ENCODE measurements at places on chromosomes 3 and 15. TPM values are rescaled to one million over a fixed set of nuclear protein-coding genes. Genes with fewer than 3 reads are reported as not detected.

Gene SMCO1
- not detected for total RNA-seq

Gene ZPLD1
- 0.78 TPM for total RNA-seq

Gene C3orf20
- total RNA-seq, result 0.29 TPM

Gene LRRC31
- total RNA-seq, result not detected

Gene LXN
- 42.3 TPM for total RNA-seq

Gene LRRIQ4
- not detected for total RNA-seq

Gene CIB2
- 4.8 TPM for total RNA-seq

Gene CD80
- 1.1 TPM for total RNA-seq

GRCh38 chr15:91516866-91517265, 336.6 kb upstream of the SLCO3A1 start:
- no peaks in the 10 kb centered on the region for H3K27me3 ChIP-seq
- H3K27ac ChIP-seq, result no peak overlapping the region
- no peak overlapping the region for H3K4me3 ChIP-seq
- no peaks in the 10 kb centered on the region for H3K4me1 ChIP-seq

GRCh38 chr3:127492426-127492825, 98.1 kb downstream of the TPRA1 start:
- H3K4me1 ChIP-seq, result no peaks in the 10 kb centered on the region
- no peaks in the 10 kb centered on the region for H3K36me3 ChIP-seq
- no peak for DNase-seq
- no peak overlapping the region for H3K4me3 ChIP-seq
- H3K27me3 ChIP-seq, result no peaks in the 10 kb centered on the region

- DNase-seq, result no peak
- no peaks in the 10 kb centered on the region for H3K4me1 ChIP-seq
- H3K4me3 ChIP-seq, result no peak overlapping the region
- no peak overlapping the region for H3K27ac ChIP-seq
- no peaks in the 10 kb centered on the region for H3K36me3 ChIP-seq
Measured at GRCh38 chr3:30811151-30811795, 83.2 kb downstream of the GADL1 start.

- H3K36me3 ChIP-seq, result no peaks in the 10 kb centered on the region
- peak overlapping the region; percentile 97 for H3K27ac ChIP-seq
- peaks cover 19% of the 10 kb centered on the region for H3K4me1 ChIP-seq
- peak overlapping the region; percentile 38 for H3K4me3 ChIP-seq
- H3K27me3 ChIP-seq, result no peaks in the 10 kb centered on the region
- DNase-seq, result no peak
Measured at GRCh38 chr3:67654844-67655177, 399 bp upstream of the SUCLG2 start.

DNA sequence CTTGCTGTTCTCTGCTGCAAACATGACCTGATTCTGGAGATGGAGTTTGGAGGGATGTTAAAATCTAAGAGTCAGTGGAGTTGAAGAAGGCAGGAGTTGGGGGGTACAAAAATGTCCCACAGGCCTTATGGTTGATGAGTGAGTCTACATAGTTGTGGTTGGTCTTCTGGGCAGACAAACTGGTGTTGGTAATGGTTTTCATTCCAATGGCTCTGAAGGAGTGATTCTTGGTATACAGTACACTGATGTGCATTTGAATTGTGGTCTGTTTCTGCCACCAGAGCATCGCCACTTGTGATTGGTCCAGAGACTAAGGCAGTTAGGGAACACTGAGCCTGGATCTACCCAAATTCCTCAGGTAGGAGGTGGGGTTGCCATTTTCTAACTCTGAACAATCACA, 514.1 kb upstream of the CFAP20DC start:
- no peaks in the 10 kb centered on the region for H3K36me3 ChIP-seq
- no peaks in the 10 kb centered on the region for H3K4me1 ChIP-seq
- H3K27me3 ChIP-seq, result no peaks in the 10 kb centered on the region
- no peak overlapping the region for H3K4me3 ChIP-seq
- no peak for DNase-seq

DNA sequence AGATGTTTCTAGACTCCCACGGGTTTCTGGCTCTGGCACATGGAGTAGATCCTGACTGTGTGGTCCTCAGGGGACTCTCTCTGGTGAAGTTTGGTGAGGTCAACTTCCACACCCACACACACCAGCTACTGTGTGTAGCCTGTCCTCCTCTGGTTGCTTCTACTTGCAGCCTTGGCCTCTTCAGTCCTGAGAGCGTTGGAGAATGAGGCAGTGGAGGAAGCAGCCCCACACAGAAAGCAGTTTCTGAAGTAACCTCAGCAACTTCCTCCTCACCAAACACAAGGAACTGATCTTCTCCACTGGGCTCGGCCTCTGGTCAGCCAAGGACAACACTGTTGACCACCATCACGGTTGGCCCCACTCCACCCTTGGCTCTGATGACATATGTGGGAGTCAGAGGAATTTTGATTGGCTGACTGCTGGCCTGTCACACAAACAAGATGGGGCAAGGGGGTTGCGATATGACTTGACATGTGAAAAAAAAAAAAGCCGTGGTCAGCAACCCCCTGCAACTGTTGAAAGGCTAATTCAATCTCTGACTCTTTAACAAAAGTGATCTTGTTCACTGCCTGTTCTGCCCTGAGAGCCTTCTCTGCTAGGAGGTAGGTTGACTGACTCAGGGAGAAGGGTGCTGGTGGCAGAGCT, 19.6 kb downstream of the CD86 start:
- H3K27me3 ChIP-seq, result no peaks in the 10 kb centered on the region
- H3K36me3 ChIP-seq, result no peaks in the 10 kb centered on the region
- no peak overlapping the region for H3K4me3 ChIP-seq
- no peak overlapping the region for H3K27ac ChIP-seq
- DNase-seq, result no peak

DNA sequence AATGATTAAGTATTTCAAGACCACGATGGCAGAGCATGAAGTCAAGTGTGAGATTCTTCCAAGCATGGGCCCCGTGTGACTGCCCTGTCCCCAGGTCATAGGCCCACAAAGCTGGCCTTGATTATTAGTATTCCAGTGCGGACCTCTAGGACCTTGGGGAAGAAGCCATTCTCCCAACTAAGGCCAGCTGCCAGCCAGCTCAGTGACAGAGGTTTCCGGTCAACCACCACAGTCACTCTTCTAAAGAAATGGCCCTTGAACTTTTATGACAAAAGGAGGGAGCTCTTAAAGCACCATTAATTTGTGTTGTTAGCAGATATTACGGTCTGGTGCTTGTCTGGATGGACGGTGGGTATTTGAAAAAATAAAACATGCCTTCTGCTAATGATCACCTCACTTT, 28.0 kb downstream of the FAM3D start:
- no peak overlapping the region for H3K4me3 ChIP-seq
- no peak for DNase-seq
- peaks cover 11% of the 10 kb centered on the region for H3K4me1 ChIP-seq
- no peaks in the 10 kb centered on the region for H3K36me3 ChIP-seq
- H3K27ac ChIP-seq, result no peak overlapping the region
- H3K27me3 ChIP-seq, result no peaks in the 10 kb centered on the region

GRCh38 chr3:44923632-44924456, 49.4 kb downstream of the TGM4 start:
- no peaks in the 10 kb centered on the region for H3K4me1 ChIP-seq
- H3K36me3 ChIP-seq, result peaks cover 9% of the 10 kb centered on the region
- no peak overlapping the region for H3K4me3 ChIP-seq
- DNase-seq, result no peak
- H3K27me3 ChIP-seq, result no peaks in the 10 kb centered on the region

- no peak overlapping the region for H3K4me3 ChIP-seq
- H3K4me1 ChIP-seq, result no peaks in the 10 kb centered on the region
- no peaks in the 10 kb centered on the region for H3K36me3 ChIP-seq
Measured at GRCh38 chr3:55899887-55900286, 412.8 kb upstream of the WNT5A start.

- no peaks in the 10 kb centered on the region for H3K27me3 ChIP-seq
- H3K4me1 ChIP-seq, result no peaks in the 10 kb centered on the region
- no peak overlapping the region for H3K4me3 ChIP-seq
- H3K36me3 ChIP-seq, result no peaks in the 10 kb centered on the region
- no peak for DNase-seq
Measured at GRCh38 chr3:46095307-46095706, 68.0 kb upstream of the XCR1 start.

DNA sequence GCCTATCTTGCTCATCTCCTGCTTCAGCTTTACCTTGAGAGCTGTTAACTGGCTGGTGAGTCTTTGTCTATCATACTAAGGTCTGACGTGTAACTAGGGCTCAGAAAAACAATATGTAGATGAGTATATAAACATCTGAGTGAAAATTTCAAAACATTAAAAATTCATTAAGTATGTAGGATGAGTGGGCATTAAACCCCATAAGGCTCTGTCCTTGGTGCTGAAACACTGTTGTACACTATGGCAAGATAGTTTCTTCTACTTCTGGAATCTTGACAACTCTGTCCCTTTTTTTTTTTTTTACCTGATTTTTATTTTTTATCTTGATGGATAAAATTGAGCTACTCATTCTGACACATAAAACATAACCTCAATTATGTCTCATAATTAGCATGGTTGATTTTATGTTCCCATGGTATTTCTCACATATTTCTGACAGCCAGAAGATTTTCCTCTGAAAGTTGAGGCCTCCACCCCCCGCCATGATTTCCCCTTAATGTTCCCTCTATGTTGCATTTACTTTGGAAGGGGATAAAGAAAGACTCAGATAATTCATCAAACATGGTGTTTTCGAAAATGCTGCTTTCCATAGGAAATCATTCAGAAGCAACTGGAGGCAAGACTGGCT, 54.3 kb downstream of the DGKG start:
- no peak for DNase-seq
- no peak overlapping the region for H3K27ac ChIP-seq
- H3K4me1 ChIP-seq, result peaks cover 15% of the 10 kb centered on the region
- no peaks in the 10 kb centered on the region for H3K27me3 ChIP-seq
- no peaks in the 10 kb centered on the region for H3K36me3 ChIP-seq

GRCh38 chr3:133362539-133362938, 37.3 kb upstream of the BFSP2 start:
- no peak overlapping the region for H3K4me3 ChIP-seq
- no peaks in the 10 kb centered on the region for H3K4me1 ChIP-seq
- H3K27ac ChIP-seq, result no peak overlapping the region
- DNase-seq, result no peak

- H3K27me3 ChIP-seq, result no peaks in the 10 kb centered on the region
- peak; percentile 12 for DNase-seq
- H3K4me3 ChIP-seq, result no peak overlapping the region
- H3K36me3 ChIP-seq, result no peaks in the 10 kb centered on the region
- H3K27ac ChIP-seq, result no peak overlapping the region
Measured at GRCh38 chr3:36904641-36905040, 40.2 kb downstream of the TRANK1 start.

DNA sequence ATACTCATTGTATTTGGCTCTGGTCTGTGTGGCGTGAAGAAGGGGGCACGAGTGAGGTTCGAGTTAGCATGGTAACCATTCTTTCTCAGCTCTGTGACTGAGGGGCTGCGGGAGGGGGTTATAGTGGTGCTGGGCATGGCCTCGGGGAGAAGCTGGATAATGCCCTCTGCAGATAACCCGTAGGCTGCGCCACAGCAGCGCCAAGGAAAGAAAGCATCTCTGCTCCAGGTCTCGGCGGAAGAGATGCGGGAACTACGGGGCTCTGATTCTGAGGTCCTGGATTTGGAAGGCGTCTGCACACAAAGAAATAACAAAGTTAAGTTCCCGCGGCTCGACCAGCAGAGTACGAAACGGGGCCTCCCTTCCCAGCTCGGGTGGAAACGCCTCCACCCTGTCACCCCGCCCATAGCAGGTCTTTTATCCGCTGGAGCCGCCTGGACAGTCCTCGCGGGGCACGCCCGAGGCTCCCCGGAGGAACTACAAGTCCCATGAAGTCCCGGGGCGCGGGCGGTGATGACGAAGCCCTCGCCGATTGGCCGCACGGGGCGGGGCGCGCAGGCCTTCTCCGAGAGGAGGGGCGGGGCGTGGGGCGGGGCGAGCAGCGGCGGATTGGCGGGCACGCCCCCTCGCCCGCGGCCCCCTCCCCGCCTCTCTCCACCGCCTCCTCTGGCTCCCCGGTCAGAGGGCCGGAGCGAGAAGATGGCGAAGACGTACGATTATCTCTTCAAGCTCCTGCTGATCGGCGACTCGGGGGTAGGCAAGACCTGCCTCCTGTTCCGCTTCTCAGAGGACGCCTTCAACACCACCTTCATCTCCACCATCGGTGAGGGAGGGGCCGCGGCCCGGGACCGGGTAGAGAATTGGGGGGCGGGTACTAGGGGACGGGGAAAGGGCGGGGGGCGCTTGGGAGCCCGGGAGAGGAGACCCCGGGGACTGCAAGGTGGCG, at the start of gene RAB8B:
RAB8B (plus strand) TSS at position 681 of the 946 bp plus-strand sequence; CDS start at position 700, 19 bp downstream.
- peak within 1 kb of the TSS; percentile 76 for H3K27ac ChIP-seq
- peak; percentile 99 for DNase-seq
- H3K27me3 ChIP-seq, result no peaks in the 10 kb centered on the region
- H3K4me3 ChIP-seq, result peak within 1 kb of the TSS; percentile 74
- no peaks in the 10 kb centered on the region for H3K36me3 ChIP-seq

DNA sequence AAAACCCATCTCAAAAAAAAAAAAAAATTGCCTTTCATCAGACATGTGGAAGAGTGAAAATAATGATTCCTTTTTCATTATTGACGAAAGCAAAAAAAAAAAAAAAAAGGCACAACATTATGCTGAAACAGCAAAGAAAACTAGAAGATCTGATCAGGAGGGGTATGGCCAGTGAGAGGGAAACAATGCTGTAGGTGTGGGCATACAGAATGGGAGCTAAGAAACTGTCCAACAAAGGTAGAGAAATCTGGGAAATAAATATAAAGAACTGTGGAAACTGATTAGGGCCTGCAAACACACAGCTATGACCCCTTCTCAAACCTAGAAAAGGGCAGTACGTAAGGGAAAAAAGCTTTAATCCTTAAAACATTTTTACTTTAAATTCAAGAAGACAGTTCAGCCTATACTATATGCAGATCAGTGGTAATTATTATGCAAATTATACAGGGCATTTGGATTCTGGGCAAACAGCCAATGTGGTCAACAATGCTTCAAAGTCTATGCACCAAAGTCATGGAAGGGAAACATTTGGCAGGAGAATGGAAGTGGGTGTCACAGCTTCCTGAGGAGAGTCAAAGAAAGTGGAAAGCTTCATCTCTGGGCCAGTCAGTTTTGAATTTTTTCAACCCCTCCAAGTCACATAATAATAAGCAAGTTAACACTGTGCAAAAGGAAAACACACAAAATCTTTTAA, 68.3 kb upstream of the SLC12A8 start:
- H3K36me3 ChIP-seq, result no peaks in the 10 kb centered on the region
- H3K4me3 ChIP-seq, result no peak overlapping the region
- no peak overlapping the region for H3K27ac ChIP-seq
- no peaks in the 10 kb centered on the region for H3K27me3 ChIP-seq

GRCh38 chr3:191070201-191070600, 128.8 kb upstream of the OSTN start:
- DNase-seq, result no peak
- no peaks in the 10 kb centered on the region for H3K4me1 ChIP-seq
- H3K36me3 ChIP-seq, result no peaks in the 10 kb centered on the region

DNA sequence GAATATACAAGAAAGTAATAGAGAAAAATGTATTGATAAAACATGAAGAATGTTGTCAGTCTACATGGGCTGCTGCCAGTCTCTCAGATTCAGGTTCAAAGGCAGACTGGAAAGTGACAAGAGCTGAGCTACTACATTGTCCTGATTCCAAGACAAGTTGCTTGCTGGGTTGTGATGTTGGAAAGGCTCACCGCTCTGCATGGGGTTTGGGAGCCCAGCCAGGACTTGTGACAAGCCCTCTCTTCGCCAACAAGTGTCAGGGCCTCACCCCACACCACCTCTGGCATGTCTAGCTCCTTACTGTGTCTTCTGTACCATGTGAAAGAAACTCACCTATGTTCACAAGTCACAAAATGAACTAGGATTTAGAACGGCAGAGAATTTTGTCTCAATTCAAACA, 43.0 kb upstream of the SH3GL3 start:
- H3K27me3 ChIP-seq, result no peaks in the 10 kb centered on the region
- H3K4me3 ChIP-seq, result no peak overlapping the region
- H3K36me3 ChIP-seq, result no peaks in the 10 kb centered on the region
- H3K27ac ChIP-seq, result no peak overlapping the region

Measured in thyroid gland (tissue), 4 donors.